ENCODE measurements at places on chromosomes 3 and 15.

GRCh38 chr3:138912237-138912636, 34.7 kb downstream of the FOXL2 start:
- no peak for DNase-seq

DNA sequence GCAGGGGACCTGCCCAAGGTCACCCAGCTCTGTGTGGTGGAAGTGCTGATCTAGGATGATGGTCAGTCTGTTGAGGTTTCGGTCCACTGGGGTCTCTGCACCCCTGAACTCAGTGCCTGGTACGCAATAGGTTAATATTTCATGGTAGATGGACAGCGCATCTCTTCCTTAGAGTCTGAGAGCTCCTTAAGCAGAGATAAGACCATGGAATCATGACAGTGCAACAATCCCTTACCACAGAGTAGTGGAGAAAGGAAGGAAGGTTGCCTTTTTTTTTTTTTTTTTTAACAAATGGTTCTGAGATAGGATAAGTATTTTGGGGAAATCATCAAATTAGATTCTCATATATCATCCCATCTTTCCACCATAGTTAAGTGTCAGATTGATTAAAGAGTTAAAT, 79.8 kb upstream of the SLC6A1 start:
- no peak for DNase-seq

DNA sequence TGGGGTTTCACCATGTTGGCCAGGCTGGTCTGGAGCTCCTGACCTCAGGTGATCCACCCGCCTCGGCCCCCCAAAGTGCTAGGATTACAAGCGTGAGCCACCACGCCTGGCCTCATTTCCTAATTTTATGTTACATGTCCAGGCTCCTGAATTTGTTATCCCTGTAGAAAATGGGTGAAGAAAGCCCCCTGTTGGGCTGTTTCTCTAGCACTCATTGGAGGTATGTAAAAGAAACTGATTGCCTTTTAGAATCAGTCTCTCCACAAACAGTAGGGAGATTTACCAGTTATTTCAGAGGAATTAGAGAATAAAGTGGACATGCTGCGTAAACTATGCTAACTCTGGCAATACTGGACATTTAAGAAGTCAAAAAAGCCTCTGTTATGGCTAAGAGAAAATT, 364.1 kb upstream of the TBL1XR1 start:
- no peak for DNase-seq

- no peak for DNase-seq
These were observed 65.3 kb upstream of the FLNB start for GRCh38 chr3:57942872-57943283.

DNA sequence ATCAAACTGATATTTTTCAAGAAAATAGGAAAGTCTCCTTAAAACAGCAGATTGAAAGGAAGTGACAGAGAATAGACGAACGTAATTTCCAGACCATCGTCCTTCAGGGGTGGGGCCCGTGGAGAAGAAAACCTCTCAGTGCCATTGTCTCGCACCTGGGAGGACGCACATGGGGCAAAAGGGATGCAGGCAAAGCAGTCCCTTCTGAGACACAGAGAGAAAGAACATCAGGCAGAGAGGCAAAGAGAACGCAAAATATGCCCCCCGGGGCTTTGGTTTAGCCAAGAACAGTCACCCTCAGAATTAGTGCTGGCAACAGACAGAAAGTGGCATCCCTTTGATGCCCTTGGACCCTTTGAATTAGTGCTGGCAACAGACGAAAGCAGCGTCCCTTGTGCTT, 37.0 kb downstream of the MUC20 start:
- DNase-seq, result no peak

All from suppressor macrophage treated with lipopolysaccharide for 4 hours (primary cell).